ENCODE measurements at places on chromosomes 3 and 15. TPM values are rescaled to one million over a fixed set of nuclear protein-coding genes. Genes with fewer than 3 reads are reported as not detected.

ROBO1 gene
- 141 TPM for total RNA-seq

ZMYND10 gene
- total RNA-seq, result 0.22 TPM

RCN2 gene
- 47.1 TPM for total RNA-seq

SERPINI2 gene
- not detected for total RNA-seq

FOXL2NB gene
- total RNA-seq, result 0.66 TPM

ALG3 gene
- 53.7 TPM for total RNA-seq

GATM gene
- total RNA-seq, result 0.29 TPM

PPM1L gene
- total RNA-seq, result 0.66 TPM

RHOV gene
- not detected for total RNA-seq

SLCO3A1 gene
- total RNA-seq, result 0.44 TPM

GOLGA6D gene
- not detected for total RNA-seq

ALDH1A2 gene
- total RNA-seq, result 0.86 TPM

WNT5A gene
- 128 TPM for total RNA-seq

TPRG1 gene
- 2.6 TPM for total RNA-seq

ZNF774 gene
- 1.3 TPM for total RNA-seq

GABRG3 gene
- total RNA-seq, result not detected

GPR27 gene
- total RNA-seq, result not detected
